ENCODE measurements at places on chromosomes 1 and 21.

DNA sequence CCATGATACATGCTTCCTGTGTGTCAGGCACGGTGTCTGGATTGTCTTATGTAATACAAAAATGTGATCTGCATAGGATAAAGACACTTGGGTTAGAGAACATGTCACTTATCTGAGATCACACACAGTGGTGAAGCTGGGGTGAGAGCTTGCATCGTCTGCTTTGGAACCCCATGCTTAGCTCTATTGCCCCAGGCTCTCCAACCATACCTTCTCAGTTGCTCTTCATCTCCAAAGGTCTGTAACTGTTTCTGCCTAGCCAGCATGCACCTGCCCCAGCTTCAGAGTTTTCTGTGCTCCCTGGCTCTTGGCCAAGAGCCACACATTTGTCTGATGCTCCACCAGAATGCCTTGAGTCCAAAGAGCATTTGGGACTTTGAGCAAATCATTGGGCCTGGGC is 93.9 kb upstream of the COG2 start:
- DNase-seq, result no peak

- DNase-seq, result no peak
These were observed 36.6 kb upstream of the SLC44A3 start for GRCh38 chr1:94783342-94784189.

GRCh38 chr1:201795066-201795465 is 33.9 kb upstream of the IPO9 start:
- no peak for DNase-seq

- DNase-seq, result no peak
These were observed 6.2 kb downstream of the CROCC start for GRCh38 chr1:16927711-16928485.

DNA sequence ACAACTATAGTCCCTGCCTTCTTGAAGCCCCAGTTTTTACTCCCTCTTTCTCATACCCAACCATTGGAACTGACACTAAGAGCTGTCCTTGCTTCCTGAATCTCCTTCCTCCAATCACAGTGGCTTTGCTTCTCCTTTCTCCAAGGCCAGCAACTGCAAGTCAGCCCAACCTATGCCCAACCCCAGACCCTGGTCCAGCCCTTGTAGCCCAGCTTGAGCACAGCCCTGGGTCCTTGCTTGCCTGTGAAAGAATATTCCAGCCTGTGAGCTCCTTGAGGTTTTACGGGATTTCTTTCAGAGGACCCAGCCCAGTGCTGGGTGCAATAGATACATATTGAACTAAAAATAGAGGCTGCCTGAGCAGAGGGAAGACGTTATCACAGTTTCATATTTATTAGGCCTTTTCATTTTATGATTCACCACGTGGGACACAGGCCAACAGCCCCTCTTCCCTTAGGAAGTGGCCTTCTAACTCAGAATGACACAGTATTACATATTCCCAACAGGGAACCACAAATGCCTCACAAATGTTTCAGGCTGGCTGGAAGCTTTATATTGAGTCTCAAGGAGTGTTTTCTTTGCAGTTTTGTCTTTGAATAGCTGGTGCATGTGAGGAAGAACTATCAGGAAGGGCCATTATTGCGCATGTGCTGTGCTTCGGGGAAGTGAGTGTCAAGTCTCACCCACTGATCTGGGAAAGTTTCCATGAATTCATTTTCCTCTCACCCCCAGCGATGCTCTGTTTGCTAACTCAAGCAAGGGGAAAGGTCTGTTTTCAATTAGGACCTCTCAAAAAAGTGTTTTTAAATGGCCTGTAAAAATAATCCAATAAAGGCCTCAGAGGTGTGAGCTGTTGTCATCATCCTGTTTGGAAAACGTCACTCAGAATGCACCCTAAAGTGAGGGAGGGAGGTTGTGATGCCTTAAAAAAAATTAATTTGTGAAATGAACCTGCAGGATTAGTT is 92.3 kb upstream of the NFIA start:
- DNase-seq, result no peak

DNA sequence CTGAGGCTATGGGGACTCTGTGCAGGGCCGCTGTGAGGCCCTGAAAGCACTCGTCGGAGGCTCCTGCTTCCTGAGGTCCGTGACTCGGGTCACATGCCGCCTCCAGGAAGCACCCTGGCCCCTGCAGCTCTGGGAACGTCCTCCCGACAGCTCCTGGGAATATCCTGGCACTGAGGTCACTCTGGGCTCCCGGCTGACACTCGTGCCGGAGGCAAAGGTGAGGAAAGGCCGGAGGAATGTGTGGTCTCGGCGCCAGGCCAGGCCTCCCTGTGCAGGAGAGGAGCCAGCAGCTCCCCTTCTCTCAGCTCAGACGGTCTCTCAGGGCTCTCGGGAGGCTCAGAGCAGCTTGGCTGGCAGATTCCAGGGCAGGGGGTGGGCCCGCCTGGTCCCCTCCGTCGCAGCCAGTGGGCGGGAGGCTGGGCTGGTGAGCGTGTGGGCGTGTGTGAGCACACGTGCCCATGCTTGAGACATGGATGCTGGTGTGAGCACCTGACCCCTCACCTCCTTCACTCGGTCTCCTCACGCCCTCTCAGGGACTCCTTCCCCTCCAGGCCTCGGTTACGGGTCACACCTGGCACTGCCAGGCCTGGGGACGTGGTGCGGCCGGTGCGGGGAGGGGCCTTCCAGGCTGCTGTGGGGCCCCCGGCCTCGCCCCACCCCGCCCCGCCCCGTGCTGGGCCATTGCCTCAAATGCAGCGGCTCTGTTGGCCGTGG is 5.5 kb upstream of the RNF223 start:
- no peak for DNase-seq

GRCh38 chr1:6584126-6585080 is 4.6 kb downstream of the ZBTB48 start:
- no peak for DNase-seq

DNA sequence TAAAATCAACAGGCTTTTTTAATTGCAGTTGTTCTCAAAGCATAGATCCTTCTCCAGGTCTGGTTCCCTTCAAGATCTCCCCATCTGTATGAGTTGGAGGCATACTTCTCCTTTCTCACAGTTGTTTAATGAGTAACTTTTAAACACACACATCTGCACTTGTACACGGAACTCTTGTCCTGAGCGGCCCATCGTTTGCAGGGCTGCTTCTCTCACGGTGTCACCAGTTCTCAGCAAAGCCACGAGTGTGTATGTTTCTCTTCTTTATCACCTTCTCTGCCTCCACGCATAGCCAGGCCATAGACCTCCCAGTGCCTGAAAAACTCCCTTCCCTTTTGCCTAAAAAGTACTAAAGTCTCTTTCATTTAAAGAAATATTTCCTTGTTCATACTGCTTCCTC is 68.7 kb upstream of the ROR1 start:
- DNase-seq, result no peak

- DNase-seq, result no peak
These were observed 154.1 kb downstream of the HIVEP3 start for GRCh38 chr1:41764656-41765055.

DNA sequence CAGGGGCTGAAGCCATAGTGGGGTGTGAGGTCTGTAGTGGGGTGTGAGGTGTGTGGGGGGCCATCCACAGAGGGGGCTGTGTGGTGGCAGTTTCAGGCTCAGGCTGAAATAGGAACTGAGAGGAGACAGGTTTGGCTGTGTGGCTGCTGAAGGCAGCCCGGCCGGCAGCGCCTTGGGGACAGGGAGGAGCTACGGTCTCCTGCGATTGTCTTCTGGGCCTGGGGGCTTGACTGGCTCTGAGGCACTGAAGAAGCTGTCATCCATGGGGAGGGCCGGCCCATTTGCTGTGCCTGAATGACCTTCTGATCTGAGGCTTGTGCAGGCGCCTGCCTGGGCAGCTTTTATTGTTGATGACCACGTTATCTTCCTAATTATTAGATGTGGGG is 10.0 kb upstream of the TTC34 start:
- DNase-seq, result no peak

DNA sequence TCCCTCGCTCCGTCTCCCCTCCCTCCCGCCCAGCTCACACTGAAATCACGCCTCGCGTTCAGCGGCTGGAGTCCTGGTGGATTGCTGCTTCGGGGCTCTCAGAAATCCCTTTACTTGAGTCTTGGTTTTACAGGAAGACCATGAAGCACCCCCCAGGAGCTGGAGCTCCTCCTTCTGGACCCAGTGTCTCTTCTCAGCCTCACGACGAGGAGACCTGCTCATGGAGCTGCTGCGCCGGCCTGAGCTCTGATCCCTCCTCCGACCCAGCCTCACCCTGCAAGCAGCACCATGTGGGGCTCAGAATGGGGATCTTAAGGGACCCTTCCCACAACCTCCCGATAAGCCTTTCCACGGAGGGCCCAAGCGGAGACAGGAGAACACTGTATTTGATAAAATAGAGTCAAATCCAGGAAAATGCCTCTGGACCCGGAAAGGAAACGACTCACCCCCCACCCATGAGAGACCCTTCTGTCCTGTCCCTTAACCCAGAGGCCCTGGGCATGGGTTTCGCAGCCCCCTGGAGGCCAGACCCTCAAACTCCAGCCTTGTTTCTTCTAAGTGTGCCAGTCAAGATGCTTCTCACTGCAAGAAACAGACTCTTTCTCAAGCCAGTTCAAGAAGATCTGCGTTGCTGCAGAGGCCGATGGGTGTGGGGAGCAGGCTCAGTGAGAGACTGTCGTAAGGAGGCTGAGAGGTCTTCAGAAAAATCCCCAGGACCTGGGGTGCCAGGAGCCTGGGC is 26.1 kb downstream of the PDE9A start:
- DNase-seq, result no peak

Data from activated naive CD4-positive, alpha-beta T cell (primary cell).